ENCODE measurements at places on chromosomes 6 and 20. TPM values are rescaled to one million over a fixed set of nuclear protein-coding genes. Genes with fewer than 3 reads are reported as not detected.

Gene FAM209B
- total RNA-seq = 0.33 TPM

Gene OLIG3
- total RNA-seq = not detected

Gene BHLHE23
- total RNA-seq = not detected

Gene RIN2
- 22.9 TPM for total RNA-seq

Gene HEBP2
- total RNA-seq = 32.9 TPM

Gene SMPDL3A
- total RNA-seq = 3.6 TPM
